Prostate gland (tissue), 2 donors: ENCODE measurements at places on chromosomes 7 and 10. TPM values are rescaled to one million over a fixed set of nuclear protein-coding genes. Genes with fewer than 3 reads are reported as not detected.

DNA sequence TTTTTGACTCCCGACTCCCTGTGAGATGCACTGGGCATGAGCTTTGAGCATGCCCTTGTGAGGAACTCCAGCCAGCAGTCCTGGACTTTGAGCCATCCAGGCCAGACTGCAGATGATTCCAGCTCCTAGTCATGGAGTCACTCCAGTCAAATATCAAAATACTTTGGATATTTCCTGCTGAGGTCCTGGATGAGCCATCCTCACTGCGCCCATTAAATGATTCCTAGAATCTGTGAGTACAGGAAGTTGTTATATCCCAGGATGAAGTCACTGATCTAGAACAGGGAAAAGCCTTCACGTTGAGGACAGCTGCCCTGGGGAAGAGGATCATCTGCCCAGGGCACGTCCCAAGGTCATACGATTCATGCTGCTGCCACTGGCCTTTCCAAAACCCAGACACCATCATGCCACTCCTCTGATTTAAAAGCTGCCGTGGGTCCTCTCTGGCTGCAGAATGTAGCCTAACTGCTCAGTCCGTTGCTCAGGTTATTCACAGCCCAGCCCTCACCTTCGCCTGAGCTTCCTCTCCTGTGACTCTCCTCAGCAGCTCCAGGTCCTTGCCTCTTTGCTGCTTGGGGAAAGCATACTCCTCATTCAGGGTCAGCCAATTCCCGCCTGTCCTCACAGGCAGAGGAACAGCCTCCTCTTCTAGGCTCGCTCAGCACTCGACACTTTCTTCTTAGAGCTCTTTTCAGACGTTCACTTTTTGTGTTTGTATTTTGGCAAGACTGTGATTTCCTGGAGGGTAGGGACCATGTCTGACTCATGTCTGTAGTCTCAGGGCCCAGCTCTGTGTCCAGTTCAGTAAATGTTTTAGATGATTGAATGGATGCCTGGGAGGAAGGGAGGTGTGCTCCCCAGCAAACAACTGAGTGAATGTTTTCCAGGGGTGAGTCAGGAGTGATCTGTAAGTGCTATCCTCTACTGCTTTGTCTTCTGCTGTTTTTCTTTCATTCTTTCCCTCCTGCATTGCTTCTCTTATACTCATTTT lies 157.8 kb downstream of the SNX10 start:
- no peak overlapping the region for H3K4me3 ChIP-seq
- no peak overlapping the region for H3K27ac ChIP-seq
- no peak for DNase-seq

GRCh38 chr10:51935341-51935740 lies 235.9 kb upstream of the CSTF2T start:
- no peak for DNase-seq
- H3K4me3 ChIP-seq, result no peak overlapping the region
- no peaks in the 10 kb centered on the region for H3K36me3 ChIP-seq
- H3K27ac ChIP-seq, result no peak overlapping the region
- H3K27me3 ChIP-seq, result no peaks in the 10 kb centered on the region

DNA sequence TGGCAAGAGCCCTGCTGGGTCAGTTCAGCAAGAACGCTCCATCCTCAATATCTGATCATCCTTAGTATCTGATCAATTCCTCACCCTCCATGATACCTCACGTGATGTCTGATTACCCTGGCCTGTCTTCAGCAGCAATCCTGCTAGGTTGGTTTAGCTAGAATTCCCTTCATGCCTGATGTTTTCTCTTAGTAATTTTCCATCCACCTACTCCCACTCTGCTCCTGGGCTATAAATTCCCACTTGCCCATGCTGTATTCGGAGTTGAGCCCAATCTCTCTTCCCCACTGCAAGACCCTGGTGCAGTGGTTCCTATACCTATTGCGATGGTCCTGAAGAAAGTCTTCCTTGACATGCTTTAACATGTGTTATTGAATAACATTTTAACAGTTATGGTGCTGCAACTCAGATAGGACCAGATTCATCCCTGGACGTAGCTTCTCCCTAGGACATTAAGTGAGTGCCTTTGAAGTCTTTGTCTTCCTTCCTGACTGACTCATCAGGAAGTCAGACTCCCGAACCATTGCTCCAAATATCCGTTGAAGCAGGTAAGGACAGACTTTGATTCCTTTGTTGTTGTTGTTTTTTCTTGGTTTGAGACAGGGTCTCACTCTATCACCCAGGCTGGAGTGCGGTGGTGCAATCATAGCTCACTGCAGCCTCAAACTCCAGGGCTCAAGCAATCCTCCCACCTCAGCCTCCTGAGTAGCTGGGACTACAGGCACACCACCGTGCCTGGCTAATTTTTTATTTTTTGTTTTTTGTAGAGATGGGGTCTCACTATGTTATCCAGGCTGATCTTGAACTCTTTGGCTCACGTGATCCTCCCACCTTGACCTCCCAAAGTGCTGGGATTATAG lies 29.4 kb upstream of the CLDN3 start:
- DNase-seq, result no peak
- no peaks in the 10 kb centered on the region for H3K36me3 ChIP-seq
- H3K4me3 ChIP-seq, result no peak overlapping the region
- no peaks in the 10 kb centered on the region for H3K4me1 ChIP-seq
- no peak overlapping the region for H3K27ac ChIP-seq

GRCh38 chr10:128062331-128062880 lies 63.8 kb downstream of the MKI67 start:
- no peak overlapping the region for H3K27ac ChIP-seq
- DNase-seq, result no peak
- no peaks in the 10 kb centered on the region for H3K27me3 ChIP-seq

GRCh38 chr10:26805567-26806245 lies 55.1 kb downstream of the ABI1 start:
- no peak for DNase-seq
- no peaks in the 10 kb centered on the region for H3K36me3 ChIP-seq
- H3K27me3 ChIP-seq, result no peaks in the 10 kb centered on the region
- H3K27ac ChIP-seq, result no peak overlapping the region

DNA sequence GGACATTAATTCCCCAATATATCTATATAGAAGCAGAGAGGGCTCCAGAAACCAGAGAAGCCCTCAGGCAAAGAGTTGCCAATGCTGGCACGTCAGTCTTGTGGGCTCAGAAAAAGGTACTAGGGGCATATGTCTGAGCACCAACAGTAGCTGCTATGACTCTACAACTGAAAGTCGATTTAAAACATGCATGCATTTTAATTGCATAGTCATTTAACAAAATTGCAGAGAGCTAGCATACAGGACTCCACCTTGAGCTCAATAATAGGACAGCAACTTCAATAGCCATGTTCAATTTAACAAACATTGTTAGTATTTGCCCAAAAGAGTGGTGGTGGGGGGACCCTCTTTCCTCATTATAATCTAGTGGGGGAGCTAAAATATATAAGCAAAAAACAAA lies 126.5 kb downstream of the AMPH start:
- H3K27ac ChIP-seq, result no peak overlapping the region
- no peaks in the 10 kb centered on the region for H3K27me3 ChIP-seq
- no peaks in the 10 kb centered on the region for H3K36me3 ChIP-seq
- H3K4me1 ChIP-seq, result no peaks in the 10 kb centered on the region

The SLC13A1 gene
- total RNA-seq, result not detected

The EGR2 gene
- total RNA-seq, result 4.6 TPM

The PRR15 gene
- total RNA-seq, result 4.6 TPM

The PRSS1 gene
- total RNA-seq, result not detected

The HEPACAM2 gene
- 0.45 TPM for total RNA-seq
